EH (cell line): ENCODE measurements at places on chromosomes 3 and 15.

DNA sequence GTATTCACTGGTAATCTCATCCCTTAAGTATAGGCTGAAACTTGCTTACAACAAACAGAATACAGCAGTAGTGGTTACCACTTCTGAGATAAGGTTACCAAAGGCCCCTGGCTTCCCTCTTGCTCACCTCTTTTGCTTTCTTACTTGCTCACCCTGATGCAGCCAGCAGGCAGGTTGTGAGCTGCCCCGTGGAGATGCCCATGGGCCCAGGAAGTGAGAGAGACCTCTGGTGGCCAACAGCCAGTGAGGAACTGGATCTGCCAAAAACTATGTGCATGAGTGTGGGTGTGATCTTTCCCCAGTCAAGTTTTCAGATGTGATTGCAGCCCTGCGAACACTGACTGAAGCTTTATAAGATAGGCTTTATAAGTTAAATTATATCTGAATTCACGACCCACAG is 48.7 kb downstream of the NMNAT3 start:
- DNase-seq = peak; percentile 25

DNA sequence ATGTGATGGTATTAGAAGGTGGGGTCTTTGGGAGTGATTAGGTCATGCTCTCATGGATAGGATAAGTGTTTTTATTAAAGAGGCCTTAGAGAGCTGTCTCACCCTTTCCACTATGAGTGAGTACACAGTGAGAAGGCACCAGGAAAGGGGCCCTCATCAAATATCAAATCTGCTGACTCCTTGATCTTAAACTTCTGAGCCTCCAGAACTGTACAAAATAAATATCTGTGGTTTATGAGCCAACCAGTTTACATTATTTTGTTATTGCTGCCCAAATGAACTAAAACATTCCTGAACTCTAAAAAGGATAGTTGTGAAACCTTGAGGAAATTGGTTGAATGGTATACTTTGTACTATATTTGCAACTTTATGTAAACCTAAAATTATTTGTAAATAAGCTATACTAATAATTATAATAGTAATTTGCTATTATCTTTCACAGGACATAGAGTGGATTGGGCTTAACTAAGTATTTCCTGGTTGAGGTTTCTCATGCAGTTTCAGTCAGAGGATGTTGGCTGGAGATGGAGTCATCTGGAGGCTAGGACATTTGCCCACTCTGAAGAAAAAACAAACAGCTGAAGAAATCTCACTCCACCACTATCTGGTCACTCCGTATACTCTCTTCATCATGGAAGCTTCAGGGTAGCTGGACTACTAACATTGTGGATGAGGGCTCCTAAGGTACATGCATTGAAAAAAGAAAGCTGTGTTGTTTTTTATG is 1068.6 kb upstream of the CADM2 start:
- DNase-seq = no peak

GRCh38 chr3:141050576-141051442 is at the start of gene SPSB4:
Gene SPSB4 (plus strand): TSS chr3:141051347. CDS start chr3:141066105, 14,758 bp downstream.
- peak; percentile 66 for DNase-seq

GRCh38 chr3:105662306-105662705 is 206.5 kb downstream of the CBLB start:
- DNase-seq = peak; percentile 65

- DNase-seq = peak; percentile 92
Measured at GRCh38 chr3:112640276-112640929, 540 bp downstream of the CCDC80 start.

DNA sequence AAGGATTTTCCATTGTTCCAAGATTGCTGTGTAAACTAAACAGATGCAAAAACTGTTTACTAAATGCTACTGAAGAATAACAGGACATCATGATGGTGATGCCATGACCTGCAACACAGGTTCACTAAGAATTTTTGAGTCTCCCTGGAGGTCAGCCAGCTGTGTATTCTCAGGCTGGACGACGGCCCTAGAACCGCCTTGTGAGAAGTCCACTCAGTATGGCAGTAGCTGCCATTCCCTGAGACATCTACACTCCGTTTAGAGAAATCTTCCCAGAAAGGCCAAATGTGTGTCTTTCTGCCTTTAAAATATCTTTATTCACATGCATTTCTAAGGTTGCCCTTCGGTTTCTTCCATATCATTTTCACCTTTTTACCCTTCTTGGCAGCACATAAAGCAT is 63.3 kb downstream of the MYO1E start:
- no peak for DNase-seq

- DNase-seq = no peak
Measured at GRCh38 chr15:78140292-78140691, 8.9 kb upstream of the IDH3A start.

- peak; percentile 62 for DNase-seq
Measured at GRCh38 chr15:91852741-91853510, 582 bp upstream of the SLCO3A1 start.

- peak; percentile 89 for DNase-seq
Measured at GRCh38 chr15:87777054-87777561, 479.4 kb downstream of the NTRK3 start.

DNA sequence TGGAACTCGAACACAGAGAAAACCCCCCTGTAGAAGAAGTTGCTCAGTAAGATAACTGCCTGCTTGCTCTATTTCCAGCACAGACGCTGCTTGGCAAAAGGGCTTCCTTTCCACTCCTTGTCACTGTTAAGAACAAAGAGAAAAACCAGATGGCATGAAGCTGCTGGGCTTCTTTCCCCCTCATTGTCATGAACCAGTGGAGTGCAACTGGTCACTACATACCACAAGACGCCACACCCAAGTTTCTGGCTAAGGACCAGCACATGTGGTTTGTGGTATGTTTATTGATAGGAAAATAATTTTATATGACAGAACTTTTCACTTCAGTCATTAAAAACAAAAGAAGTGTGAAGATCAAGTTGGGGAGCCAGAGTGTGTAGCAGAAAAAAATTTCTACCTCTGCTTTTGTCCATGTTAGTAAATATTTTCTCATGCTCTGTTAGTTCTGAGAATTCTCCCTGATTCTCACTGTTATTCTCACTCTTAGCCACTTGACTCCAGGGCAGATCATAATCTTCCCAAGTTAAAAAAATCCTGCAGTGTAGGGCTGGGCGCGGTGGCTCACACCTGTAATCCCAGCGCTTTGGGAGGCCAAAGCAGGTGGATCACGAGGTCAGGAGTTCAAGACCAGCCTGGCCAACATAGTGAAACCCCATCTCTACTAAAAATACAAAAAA is 37.9 kb downstream of the CLK3 start:
- DNase-seq = peak; percentile 75

- DNase-seq = peak; percentile 24
Measured at GRCh38 chr3:141769221-141769894, 6.2 kb downstream of the GRK7 start.

- DNase-seq = no peak
Measured at GRCh38 chr15:74628949-74629348, 13.3 kb downstream of the CLK3 start.

- DNase-seq = no peak
Measured at GRCh38 chr3:124336067-124336656, 344.2 kb upstream of the ROPN1 start.

- DNase-seq = no peak
Measured at GRCh38 chr3:150786791-150787190, 23.8 kb upstream of the SIAH2 start.

DNA sequence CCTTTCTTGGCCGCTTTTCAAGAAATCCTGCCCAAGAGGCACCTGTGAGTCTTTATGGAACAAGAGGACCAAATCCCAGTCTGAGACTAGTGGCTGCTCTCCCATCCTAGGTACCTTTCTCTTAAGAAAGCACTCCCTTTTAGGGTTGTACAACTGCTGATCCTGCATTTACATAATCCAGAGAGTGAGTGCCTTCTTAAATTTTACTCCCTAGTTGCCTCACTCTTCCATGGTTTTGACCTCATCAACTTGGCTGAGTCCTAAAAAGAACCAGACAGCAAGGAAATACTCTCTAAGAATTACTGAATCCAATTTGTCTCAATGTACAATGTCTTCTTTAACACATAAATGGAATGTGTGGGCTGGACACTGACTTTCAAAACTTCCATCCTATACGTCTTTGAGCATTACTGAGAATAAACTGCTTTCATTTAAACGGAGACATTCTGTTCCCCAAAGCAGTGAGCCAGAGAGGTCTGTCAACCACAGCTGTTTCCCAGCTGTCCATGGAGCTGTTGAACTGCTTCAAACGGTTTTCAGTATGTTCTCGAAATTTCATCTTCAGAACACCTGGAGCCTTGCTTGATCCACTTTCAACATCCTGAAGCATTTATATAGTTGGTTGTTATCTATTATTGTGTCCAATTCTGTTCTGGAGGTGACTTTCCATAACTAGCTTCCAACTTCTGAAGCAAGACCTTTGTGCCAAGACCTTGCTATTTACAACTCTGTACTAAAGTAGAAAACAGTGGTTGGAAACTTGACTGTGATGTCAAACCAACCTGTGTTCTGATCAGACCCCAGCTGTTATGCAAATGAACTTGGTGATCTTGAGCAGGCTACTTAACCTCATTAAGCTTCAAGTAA is 179.1 kb downstream of the SLC9A9 start:
- DNase-seq = no peak

DNA sequence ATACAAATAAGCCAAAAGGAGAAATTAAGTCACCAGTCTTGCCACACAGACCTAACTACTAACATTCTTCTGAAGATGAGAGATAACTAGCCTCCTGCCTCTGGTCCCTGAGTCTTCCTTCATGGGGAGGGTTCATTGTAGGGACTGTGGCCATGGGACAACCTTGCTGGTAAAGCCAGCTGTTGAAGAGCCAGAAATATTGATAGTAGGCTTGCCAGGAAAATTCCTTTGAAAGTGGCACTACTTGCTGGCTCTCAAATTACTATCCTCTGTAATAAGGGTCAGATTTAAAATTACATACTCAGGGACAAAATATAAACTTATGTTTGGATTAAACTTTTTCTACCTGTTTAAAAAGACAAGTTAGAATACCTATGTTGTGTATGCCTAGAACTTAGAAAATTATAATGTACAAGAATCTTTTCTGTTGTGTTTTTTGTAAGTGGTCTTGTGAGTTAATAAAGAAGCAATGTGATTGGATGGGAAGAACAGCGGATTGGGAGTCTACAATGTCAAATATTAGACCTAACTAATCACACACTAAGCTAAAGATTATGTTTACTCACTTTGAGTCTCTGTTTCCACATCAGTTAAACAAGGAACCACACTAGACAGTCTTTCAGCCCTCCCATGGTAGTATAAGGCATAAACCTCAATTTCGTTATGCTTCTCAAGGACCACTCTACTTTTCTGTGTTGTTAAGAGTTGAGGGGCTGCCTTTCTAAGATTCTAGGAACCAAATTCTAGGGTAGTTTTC is 60.0 kb upstream of the TRIM71 start:
- DNase-seq = no peak

DNA sequence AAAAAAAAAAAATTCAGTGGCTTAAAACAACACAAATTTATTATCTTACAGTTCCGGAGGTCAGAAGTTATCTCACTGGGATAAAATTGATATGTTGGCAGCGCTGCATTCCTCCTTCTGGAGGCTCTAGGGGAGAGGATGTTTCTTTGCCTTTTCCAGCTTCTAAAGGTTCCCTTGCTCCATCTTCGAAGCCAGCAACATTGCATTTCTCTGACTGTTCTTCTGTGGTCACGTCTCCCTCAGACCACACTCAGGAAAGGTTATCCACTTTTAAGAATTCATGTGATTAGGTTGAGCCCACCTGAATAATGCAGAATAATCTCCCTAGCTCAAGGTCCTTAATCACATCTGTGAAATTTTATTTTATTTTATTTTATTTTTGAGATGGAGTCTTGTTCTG is 23.4 kb upstream of the ACAP2 start:
- DNase-seq = no peak

DNA sequence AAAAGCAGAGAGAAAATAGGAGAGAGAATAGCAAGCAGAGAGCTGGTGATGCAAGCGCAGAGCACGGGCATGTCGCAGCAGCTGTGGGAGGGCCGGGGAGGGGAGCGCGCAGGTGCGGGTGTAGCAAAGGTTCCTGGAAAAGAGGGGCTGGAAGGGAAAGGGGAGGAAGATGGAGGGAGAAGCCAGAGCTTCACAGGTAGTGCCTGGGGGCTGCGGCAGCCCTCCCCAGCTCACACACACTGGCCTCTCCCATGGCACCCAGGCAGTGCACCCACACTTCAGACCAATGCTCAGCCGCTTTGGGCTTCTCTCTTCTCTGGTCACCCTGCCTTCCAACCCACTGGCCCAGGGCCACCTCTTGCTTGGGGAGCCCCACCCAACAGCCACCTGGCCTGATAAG is 72.1 kb downstream of the ADAMTS7 start:
- DNase-seq = no peak

DNA sequence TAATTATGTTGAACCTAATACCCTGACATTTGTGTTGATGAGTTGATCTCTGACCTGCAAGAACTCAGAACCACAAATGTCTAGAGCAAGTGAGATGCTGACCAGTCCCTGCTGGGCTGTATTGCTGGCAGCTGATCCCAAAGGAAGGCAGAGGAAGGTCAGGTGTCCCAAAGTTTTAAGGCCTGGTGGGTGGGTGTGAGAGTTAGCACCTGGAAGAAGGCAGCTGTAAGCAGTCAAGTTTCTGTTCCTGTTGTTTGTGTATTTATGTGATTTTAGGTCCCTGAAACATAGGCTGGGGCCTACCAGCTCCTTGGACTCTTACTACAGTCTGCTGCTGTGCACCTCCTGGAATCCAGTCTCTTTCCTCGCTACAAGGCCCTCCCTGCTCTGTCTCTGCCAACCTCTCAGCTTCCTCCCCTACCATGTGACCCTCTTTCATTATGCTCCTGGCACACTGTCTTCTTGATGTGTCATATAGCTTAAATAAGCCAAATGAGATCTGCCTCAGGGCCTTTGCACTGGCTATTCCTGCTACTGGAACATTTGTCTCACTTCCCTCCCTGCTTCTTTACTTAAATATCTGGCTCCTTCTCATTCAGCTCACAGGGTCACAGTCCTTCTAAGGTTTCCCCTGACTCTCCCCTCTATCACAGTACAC is 31.0 kb upstream of the ATOSA start:
- DNase-seq = peak; percentile 20

- no peak for DNase-seq
Measured at GRCh38 chr15:89775815-89776214, 317 bp upstream of the MESP2 start.

DNA sequence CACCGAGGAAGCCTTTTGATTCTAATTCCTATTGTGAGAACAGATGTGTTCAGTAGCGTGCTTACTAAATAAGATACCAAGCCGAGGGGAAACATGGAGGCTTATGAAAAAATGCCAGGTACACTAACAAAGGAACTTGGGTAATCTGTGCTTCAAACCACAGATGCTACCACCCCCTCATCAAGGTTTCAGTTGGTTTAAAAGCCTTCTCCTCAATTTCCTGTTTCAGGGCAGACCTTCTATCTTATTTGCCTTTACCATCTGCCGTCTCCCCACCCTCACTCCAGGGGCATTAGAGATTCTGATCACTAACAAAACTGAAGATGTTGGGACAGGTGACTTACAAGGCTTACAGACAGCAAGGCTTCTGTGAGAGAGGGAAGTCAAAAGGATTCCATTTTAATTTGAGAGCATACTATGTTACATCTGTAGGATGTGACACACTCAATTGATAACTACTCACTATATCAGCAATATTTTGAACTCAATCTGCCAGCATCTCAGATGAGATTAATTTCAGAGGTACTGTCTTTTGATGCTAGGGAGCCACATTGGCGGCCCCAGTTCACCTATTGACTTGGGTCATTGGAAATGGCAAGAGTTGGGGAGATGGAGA is 60.6 kb upstream of the PLCL2 start:
- DNase-seq = no peak
